Activated CD4-positive, alpha-beta T cell treated with anti-CD3 and anti-CD28 coated beads for 36 hours (primary cell): ENCODE measurements at places on chromosomes 7 and 10. TPM values are rescaled to one million over a fixed set of nuclear protein-coding genes. Genes with fewer than 3 reads are reported as not detected.
A peak's percentile ranks its signal among the peaks of the same experiment; 100 is the strongest.

GRCh38 chr7:21868576-21868850 is 77.2 kb downstream of the CDCA7L start:
- H3K4me1 ChIP-seq, result no peaks in the 10 kb centered on the region
- H3K27ac ChIP-seq, result no peak overlapping the region
- peaks cover 1% of the 10 kb centered on the region for H3K36me3 ChIP-seq
- H3K4me3 ChIP-seq, result no peak overlapping the region

DNA sequence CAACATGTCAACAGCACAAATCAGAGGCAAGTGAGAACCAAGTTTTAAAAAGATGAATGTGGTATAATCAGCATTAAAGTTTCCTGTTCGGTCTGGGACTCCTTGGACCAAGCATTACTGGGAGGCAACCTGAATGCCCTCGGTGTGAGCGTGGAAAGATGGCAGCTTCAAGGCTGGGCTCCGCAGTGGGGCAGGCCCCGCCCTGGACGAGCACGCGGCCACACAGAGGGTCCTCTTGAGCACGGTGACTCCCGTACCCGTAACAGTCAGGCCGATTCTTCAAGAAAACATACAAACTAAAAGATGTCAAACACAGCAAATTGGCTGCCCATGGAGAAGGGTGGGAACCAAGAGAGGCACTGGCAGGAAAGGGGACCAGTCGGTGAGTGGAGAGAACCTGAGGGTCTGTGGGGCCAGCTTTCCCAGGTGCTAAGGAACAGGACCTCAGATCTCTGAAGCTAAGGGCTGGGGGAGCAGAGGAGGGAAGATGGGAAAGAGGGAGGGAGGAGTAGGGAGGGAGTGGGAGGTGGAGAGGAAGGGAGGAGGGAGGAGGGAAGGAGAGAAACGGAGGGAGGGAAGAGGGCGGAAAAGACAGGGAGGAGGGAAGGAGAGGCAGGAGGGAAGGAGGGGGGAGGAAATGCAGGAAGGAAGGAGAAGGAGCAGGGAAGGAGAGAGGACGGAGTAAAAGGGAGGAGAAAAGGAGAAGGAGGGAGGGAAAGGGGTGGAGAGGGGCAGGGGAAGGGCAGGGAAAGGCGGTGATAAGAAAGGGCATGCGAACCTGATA is 71.2 kb upstream of the FAM20C start:
- H3K4me3 ChIP-seq, result no peak overlapping the region
- peaks cover 9% of the 10 kb centered on the region for H3K27me3 ChIP-seq
- H3K36me3 ChIP-seq, result no peaks in the 10 kb centered on the region
- no peaks in the 10 kb centered on the region for H3K4me1 ChIP-seq
- no peak for DNase-seq
- H3K27ac ChIP-seq, result no peak overlapping the region

GRCh38 chr10:44715136-44715535 is 196.0 kb upstream of the TMEM72 start:
- no peaks in the 10 kb centered on the region for H3K4me1 ChIP-seq
- H3K27me3 ChIP-seq, result no peaks in the 10 kb centered on the region
- DNase-seq, result no peak
- no peak overlapping the region for H3K27ac ChIP-seq
- H3K4me3 ChIP-seq, result no peak overlapping the region

GRCh38 chr10:132494866-132495630 is 42.5 kb upstream of the INPP5A start:
- no peaks in the 10 kb centered on the region for H3K4me1 ChIP-seq
- no peaks in the 10 kb centered on the region for H3K36me3 ChIP-seq
- H3K27me3 ChIP-seq, result no peaks in the 10 kb centered on the region
- no peak overlapping the region for H3K27ac ChIP-seq

DNA sequence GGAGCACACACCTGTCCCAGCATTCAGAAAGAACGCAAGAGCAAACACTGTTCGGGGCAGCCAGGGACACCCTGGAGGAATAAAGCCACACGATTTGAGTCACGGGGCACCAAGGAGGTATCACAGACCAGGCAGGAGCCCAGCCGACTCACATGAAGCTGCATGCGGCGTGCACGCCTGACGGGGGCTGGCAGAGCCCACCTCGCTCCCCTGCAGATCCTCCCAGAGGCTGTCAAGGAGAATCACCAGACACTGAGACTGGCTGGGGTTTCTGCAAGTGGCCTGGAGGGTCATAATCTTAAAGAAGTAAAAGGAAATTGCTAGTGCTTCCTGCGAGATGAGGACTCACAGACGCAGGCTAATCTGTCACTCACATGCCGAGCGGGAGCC is 61.6 kb downstream of the TCERG1L start:
- H3K27me3 ChIP-seq, result peaks cover 3% of the 10 kb centered on the region
- H3K4me1 ChIP-seq, result no peaks in the 10 kb centered on the region
- no peak overlapping the region for H3K27ac ChIP-seq
- no peaks in the 10 kb centered on the region for H3K36me3 ChIP-seq
- DNase-seq, result no peak

GRCh38 chr7:1882451-1882850 is 212.4 kb downstream of the ELFN1 start:
- no peak for DNase-seq
- no peaks in the 10 kb centered on the region for H3K27me3 ChIP-seq
- H3K36me3 ChIP-seq, result peaks cover 21% of the 10 kb centered on the region
- peak overlapping the region; percentile 42 for H3K27ac ChIP-seq
- H3K4me3 ChIP-seq, result no peak overlapping the region
- peaks cover 22% of the 10 kb centered on the region for H3K4me1 ChIP-seq

GRCh38 chr10:36313142-36313541 is 671.0 kb upstream of the FZD8 start:
- no peaks in the 10 kb centered on the region for H3K27me3 ChIP-seq
- DNase-seq, result no peak
- H3K27ac ChIP-seq, result no peak overlapping the region
- no peaks in the 10 kb centered on the region for H3K36me3 ChIP-seq

DNA sequence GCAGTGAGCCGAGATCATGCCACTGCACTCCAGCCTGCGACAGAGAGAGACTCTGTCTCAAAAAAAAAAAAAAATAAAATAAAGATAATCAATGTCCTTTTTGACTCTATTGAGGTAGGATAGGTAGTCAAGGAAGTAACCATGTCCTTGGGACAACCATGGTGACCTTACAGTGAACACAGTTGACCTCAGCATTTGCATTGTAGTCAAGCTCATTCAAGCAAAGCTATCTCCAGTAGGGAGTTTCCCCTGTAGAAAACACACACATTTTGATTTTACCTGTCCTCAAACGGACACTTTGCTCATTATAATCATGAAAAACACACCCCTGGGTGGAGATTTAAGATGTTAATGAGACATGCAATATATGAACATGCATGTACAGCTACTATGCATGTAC is 171.7 kb downstream of the KIF20B start:
- peaks cover 17% of the 10 kb centered on the region for H3K27me3 ChIP-seq
- no peak overlapping the region for H3K27ac ChIP-seq
- no peaks in the 10 kb centered on the region for H3K36me3 ChIP-seq
- H3K4me1 ChIP-seq, result no peaks in the 10 kb centered on the region
- no peak for DNase-seq
- no peak overlapping the region for H3K4me3 ChIP-seq

- no peaks in the 10 kb centered on the region for H3K36me3 ChIP-seq
- H3K27me3 ChIP-seq, result no peaks in the 10 kb centered on the region
- DNase-seq, result no peak
- H3K4me1 ChIP-seq, result no peaks in the 10 kb centered on the region
- no peak overlapping the region for H3K27ac ChIP-seq
- H3K4me3 ChIP-seq, result no peak overlapping the region
Observed at GRCh38 chr10:115931309-115931708, 341.7 kb downstream of the GFRA1 start.

DNA sequence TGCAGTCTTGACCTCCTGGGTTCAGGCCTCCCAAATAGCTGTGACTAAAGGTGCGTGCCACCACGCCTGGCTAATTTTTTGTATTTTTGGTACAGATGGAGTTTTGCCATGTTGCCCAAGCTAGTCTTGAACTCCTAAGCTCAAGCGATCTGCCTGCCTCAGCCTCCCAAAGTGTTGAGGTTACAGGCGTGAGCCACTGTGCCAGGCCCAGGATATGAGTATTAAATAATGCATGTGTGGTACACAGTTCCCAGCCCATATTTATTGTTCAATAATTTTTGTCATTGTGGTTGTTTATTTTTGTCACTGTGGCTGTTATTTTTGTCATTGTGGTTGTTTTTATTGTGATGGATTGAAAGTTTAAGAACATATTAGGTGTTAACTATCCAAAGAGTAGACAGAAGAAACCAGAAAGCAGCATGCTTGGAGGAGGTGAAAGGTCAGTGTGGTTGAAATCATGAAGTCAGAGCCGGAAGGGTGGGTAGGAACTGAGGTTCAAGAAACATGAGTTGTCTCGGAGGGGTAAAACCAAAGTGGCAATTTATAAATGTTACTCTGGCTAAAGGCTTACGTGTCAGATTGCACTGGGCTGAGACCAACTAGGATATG is 45.0 kb downstream of the MRC1 start:
- H3K4me3 ChIP-seq, result no peak overlapping the region
- DNase-seq, result no peak
- no peaks in the 10 kb centered on the region for H3K4me1 ChIP-seq
- H3K27ac ChIP-seq, result no peak overlapping the region
- H3K36me3 ChIP-seq, result no peaks in the 10 kb centered on the region
- no peaks in the 10 kb centered on the region for H3K27me3 ChIP-seq

Gene PSPH
- total RNA-seq, result 30.3 TPM

Gene LRRN3
- 6.7 TPM for total RNA-seq

GRCh38 chr7:41391818-41392217 is 311.1 kb downstream of the INHBA start:
- H3K27me3 ChIP-seq, result no peaks in the 10 kb centered on the region
- no peak overlapping the region for H3K27ac ChIP-seq
- no peak for DNase-seq
- no peak overlapping the region for H3K4me3 ChIP-seq

Gene HOXA2
- not detected for total RNA-seq

GRCh38 chr10:119268871-119269506 is 61.6 kb downstream of the GRK5 start:
- H3K27me3 ChIP-seq, result no peaks in the 10 kb centered on the region
- peaks cover 49% of the 10 kb centered on the region for H3K4me1 ChIP-seq
- peak; percentile 72 for DNase-seq
- peak overlapping the region; percentile 96 for H3K27ac ChIP-seq

DNA sequence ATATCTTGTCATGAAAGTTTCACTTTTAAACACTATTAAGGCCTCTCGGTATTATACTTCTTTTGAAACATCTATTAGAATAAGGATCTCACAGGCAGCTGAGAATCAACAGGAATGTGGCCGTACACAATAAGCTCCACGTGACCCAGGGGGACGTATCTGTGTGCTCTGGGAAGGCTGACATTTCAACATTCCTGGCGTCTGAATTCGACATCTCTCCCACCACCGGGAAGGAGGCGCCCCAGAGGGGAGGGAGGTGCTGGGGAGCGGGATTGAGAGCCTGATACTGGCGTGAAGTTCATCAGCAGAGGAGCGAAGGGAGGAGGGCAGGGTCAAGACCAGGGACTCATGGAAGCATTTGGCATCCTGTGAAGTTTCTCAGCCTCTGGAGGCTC is 401.3 kb downstream of the DNAJB6 start:
- no peak overlapping the region for H3K27ac ChIP-seq
- no peaks in the 10 kb centered on the region for H3K36me3 ChIP-seq
- no peak for DNase-seq

Gene SLC35G1
- total RNA-seq, result 3.6 TPM

Gene RBM20
- total RNA-seq, result 0.05 TPM

- peaks cover 87% of the 10 kb centered on the region for H3K36me3 ChIP-seq
- DNase-seq, result peak; percentile 16
- H3K27ac ChIP-seq, result no peak overlapping the region
- peaks cover 34% of the 10 kb centered on the region for H3K4me1 ChIP-seq
Observed at GRCh38 chr7:44970523-44971051, 8.2 kb downstream of the MYO1G start.

Gene ENKUR
- not detected for total RNA-seq

GRCh38 chr7:116162992-116163391 is 47.3 kb upstream of the TES start:
- H3K4me1 ChIP-seq, result peaks cover 8% of the 10 kb centered on the region
- no peak overlapping the region for H3K4me3 ChIP-seq
- H3K27me3 ChIP-seq, result peaks cover 17% of the 10 kb centered on the region
- no peak for DNase-seq
- no peaks in the 10 kb centered on the region for H3K36me3 ChIP-seq
- H3K27ac ChIP-seq, result no peak overlapping the region

Gene SIRT1
- total RNA-seq, result 23.5 TPM

DNA sequence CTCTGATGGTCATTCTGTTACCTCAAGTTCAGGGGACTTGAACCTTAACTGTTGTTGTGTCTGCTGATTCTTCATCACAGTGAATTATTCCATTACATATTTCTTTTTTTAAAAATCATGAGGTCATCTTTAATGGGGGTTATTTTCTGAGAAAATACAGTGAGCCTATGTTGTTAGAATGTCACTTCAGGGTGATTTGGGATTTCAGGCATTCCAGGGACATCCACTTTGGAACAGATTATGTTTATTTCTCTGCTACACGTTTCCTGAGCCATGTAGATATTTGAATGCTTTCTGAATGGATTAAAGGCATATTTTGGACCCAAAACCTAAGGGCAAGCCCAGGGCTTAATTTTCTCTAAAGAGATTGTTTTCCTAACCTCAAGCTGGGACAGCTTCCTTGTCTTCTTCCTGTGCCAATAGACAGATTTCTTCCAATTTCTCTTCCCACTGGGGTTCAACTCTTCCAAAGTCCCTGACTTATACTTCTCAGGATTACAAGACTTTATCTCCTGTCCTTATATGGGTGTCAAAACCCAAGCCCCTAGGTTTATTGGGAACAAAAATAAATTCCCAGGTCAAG is 271.7 kb downstream of the ARHGAP12 start:
- no peak for DNase-seq
- H3K27ac ChIP-seq, result no peak overlapping the region
- H3K4me3 ChIP-seq, result no peak overlapping the region

Gene FKBP9
- total RNA-seq, result 1.0 TPM

GRCh38 chr10:78336402-78336791 is 302.7 kb downstream of the RPS24 start:
- H3K4me3 ChIP-seq, result no peak overlapping the region
- DNase-seq, result no peak
- H3K36me3 ChIP-seq, result no peaks in the 10 kb centered on the region
- no peaks in the 10 kb centered on the region for H3K4me1 ChIP-seq

Gene PDGFA
- 5.2 TPM for total RNA-seq

Gene CALML5
- total RNA-seq, result not detected

GRCh38 chr7:15594461-15594860 is 32.6 kb upstream of the AGMO start:
- no peaks in the 10 kb centered on the region for H3K4me1 ChIP-seq
- H3K27ac ChIP-seq, result no peak overlapping the region
- DNase-seq, result no peak
- H3K4me3 ChIP-seq, result no peak overlapping the region

Gene LRIT1
- not detected for total RNA-seq

Gene GPR15LG
- not detected for total RNA-seq

GRCh38 chr7:140857048-140857447 is 67.7 kb downstream of the BRAF start:
- H3K4me3 ChIP-seq, result no peak overlapping the region
- H3K27ac ChIP-seq, result no peak overlapping the region
- H3K4me1 ChIP-seq, result peaks cover 32% of the 10 kb centered on the region
- peaks cover 8% of the 10 kb centered on the region for H3K36me3 ChIP-seq
- no peaks in the 10 kb centered on the region for H3K27me3 ChIP-seq

Gene MYH16
- total RNA-seq, result not detected
